ENCODE measurements at places on chromosomes 16 and 17. TPM values are rescaled to one million over a fixed set of nuclear protein-coding genes. Genes with fewer than 3 reads are reported as not detected.

GRCh38 chr17:57038486-57038885 lies 46.6 kb upstream of the AKAP1 start:
- DNase-seq: no peak

DNA sequence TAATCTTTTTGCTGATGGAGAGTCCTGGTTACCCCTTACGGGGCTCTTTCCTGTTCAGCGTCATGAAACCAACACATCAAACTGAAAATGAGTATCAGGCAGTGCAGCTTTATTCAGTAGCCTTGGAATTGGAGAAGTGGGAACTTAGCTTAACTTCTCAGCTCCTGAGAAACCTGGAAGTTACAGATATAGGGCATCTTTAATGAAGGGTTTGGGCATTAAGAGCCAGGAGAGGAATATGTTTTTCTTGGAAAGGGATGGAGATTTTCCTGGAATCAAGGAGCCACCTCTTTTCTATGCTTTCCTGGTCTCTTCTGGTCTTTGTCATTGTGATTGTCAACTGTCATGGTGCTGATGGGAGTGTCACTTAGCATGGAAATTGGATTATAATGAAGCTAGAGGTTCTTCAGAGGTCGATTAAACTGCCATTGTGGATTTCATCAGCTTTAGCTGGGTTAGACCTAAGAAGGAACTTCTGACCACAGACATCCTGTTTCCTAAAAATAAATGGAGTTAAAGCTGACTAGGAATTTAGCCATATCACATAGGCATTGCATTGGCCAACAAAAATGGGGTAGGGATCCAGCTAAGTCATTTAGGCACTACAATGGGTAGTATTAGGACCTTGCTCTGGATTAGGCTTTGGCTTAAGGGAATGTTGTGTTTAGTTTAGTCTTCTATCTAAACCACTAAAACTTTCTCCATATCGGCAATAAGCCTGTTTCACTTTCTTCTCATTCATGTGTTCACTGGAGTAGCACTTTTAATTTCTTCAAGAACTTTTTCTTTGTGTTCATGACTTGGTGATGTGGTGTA lies 186.4 kb downstream of the BCAS3 start:
- no peak for DNase-seq

- peak; percentile 45 for DNase-seq
Observed at GRCh38 chr17:57861790-57862693, 12.2 kb upstream of the MRPS23 start.

EFCAB13 gene
- polyA plus RNA-seq: 14.1 TPM

GRCh38 chr17:46722662-46723285 lies 95.7 kb downstream of the WNT3 start:
- peak; percentile 21 for DNase-seq

- no peak for DNase-seq
Observed at GRCh38 chr16:12217341-12217740, 240.8 kb downstream of the SNX29 start.

- DNase-seq: no peak
Observed at GRCh38 chr16:75244844-75245758, 6.3 kb downstream of the BCAR1 start.

DNA sequence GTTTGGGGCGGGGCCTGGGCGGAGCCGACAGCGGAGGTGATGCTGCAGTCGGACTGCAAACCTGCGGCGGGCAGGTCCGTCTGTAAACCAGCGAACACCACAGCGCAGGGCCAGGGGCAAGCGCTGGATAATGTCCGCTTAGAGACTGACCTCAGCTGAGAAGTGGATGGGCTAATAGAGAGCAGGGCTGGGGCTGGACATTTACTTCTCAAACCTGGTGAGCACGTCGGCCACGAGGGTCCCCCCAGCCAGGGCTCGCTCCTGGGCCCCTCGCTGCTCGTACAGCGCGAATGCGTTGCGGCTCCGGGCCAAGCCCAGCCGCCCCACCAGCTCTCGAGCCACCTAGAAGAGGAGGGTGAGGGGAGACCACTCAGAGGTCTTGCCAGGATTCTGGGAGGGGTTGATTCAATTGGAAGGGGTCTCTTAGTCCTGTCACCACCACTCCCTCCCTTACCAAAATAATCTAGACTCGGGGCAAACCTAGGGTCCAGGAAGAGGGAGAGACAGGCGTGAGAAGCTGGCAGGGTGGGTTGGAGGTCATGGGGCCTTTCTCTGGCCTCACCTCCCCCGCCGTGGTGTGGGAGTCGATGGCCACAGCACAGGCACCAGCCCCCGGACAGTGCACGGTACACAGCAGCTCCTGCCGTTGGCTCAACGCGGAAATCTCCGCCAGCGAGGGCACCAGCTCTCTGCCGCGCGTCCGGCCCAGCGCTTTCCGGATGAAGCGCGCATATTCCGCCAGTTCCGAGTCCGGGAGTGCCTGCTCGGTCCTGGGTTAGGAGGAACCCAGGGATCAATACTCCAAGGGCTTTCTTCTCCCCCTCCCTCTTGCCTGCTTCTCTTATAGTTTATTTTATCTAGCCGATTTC lies 5.8 kb downstream of the PLEKHH3 start:
- no peak for DNase-seq

DNA sequence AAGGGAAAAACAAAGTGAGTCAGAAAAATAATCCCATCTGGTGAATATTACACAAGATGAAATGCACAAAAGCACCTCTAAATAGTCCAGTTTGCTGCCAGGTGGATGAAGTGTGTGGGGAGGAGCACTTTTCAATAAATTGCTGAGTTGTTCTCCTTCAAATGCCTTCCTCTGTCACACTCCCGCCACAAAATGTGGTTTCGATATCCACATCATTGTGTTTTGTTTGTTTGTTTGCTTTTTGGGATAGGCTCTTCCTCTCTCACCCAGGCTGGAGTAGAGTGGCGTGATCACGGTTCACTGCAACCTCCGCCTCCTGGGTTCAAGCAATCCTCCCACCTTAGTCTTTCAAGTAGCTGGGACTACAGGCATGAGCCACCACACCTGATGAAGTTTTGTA lies 24.6 kb upstream of the SHISA9 start:
- no peak for DNase-seq

DNA sequence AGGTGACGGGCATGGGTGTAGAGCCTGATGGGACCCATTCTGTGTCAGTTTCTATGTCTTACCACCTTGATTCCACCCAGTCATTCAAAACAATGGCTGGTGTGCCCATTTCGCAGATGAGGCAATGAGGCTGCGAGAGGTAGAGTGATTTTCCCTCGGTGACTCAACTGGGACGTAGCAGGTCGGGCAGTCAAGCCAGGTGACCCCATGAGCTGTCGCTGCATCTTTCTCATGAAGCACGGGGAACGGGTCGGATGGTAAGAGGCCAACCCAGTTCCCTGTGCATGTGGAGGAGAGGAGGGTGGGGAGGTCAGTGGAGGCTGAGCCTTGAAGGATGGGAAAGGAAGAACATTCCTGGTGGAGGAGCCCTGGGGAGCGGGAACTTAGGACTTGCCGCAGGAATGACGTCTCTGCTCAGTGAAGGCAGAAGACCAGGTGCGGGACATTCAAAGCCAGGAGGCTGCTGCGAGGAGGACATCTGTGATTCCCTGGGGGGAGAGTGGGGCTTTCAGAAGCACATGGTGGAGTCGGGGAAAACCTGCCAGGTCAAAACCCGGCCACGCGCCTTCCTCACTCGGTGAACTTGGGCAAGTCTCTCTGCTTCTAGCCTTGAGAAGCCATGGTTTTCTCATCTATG lies 1.1 kb downstream of the IL21R start:
- DNase-seq: no peak
